ENCODE measurements at places on chromosomes 6 and 20. TPM values are rescaled to one million over a fixed set of nuclear protein-coding genes. Genes with fewer than 3 reads are reported as not detected.
A peak's percentile ranks its signal among the peaks of the same experiment; 100 is the strongest.

HLA-C gene
- 901 TPM for total RNA-seq

GRCh38 chr20:36097337-36098151 is 57.0 kb upstream of the EPB41L1 start:
- no peaks in the 10 kb centered on the region for H3K27me3 ChIP-seq
- peak overlapping the region; percentile 93 for H3K27ac ChIP-seq
- H3K4me1 ChIP-seq = peaks cover 2% of the 10 kb centered on the region
- H3K36me3 ChIP-seq = no peaks in the 10 kb centered on the region
- DNase-seq = no peak

DNA sequence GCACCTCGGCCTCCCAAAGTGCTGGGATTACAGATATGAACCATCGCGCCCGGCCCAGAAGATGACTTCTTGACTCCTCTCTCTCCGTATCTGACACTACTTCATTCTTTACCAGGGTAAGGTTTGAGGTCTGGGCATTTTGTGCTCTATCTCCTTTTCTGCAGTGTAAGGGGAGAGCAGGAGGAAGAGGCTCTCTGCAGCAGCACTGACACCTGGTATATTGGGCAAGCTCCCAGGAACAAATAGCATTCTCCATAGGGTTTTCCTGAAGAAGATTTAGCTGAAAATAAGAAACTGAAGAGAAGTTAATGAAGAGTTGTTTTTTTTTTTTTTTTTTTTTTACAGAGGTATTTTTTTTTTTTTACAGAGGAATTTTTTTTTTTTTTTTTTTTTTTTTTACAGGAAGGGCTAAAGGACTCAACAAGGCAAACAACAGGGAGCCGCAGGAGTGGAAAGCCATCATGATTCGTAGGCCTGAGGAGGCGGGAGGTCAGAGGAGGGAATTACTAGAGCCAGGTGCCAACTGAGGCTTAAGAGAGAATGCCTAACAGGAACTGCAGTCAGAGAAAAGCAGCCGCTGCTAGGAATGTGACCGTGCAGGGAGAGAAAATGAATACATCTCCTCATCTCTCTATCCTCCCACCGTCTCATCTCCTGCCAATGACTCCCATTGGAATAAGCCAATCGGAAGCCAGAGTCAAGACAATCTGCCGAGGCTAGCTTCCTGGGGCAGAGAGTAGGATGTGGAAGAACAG is 34.7 kb upstream of the ADGRF4 start:
- DNase-seq = no peak
- H3K36me3 ChIP-seq = no peaks in the 10 kb centered on the region
- no peak overlapping the region for H3K27ac ChIP-seq
- no peaks in the 10 kb centered on the region for H3K4me1 ChIP-seq

- no peaks in the 10 kb centered on the region for H3K4me1 ChIP-seq
- DNase-seq = no peak
- H3K4me3 ChIP-seq = no peak overlapping the region
- no peak overlapping the region for H3K27ac ChIP-seq
- no peaks in the 10 kb centered on the region for H3K36me3 ChIP-seq
Measured at GRCh38 chr6:50180646-50181045, 130.9 kb upstream of the DEFB112 start.

- no peak for DNase-seq
- no peak overlapping the region for H3K4me3 ChIP-seq
- no peaks in the 10 kb centered on the region for H3K36me3 ChIP-seq
Measured at GRCh38 chr6:11729076-11729475, 49.5 kb downstream of the ADTRP start.

GRCh38 chr20:21874127-21874526 is 168.7 kb downstream of the PAX1 start:
- no peak for DNase-seq
- no peak overlapping the region for H3K4me3 ChIP-seq
- no peaks in the 10 kb centered on the region for H3K27me3 ChIP-seq
- no peaks in the 10 kb centered on the region for H3K4me1 ChIP-seq
- H3K27ac ChIP-seq = no peak overlapping the region

DNA sequence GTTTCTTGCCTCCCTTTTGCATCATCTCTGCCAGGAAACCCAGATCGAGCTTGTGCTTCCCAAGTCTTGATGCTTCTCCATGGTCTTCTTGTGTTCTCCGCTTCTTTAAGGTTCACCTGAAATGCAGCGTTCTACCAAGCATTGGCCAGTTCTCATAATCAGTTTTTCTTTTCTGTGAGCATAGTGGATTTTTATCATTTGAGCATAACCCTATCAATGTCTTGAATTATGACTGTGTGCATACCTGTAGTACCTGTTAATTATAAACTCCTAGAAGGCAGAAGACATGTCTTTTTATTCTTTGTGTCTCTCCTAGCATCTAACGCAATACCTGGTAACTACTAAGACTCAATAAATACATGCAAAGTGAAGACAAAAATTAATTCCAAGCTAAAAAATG is 804.4 kb upstream of the FLRT3 start:
- no peaks in the 10 kb centered on the region for H3K4me1 ChIP-seq
- no peak overlapping the region for H3K4me3 ChIP-seq
- DNase-seq = no peak
- H3K36me3 ChIP-seq = no peaks in the 10 kb centered on the region
- H3K27ac ChIP-seq = no peak overlapping the region
- H3K27me3 ChIP-seq = no peaks in the 10 kb centered on the region

All from kidney (tissue), 22 donors.